ENCODE measurements at places on chromosomes 1 and 21. TPM values are rescaled to one million over a fixed set of nuclear protein-coding genes. Genes with fewer than 3 reads are reported as not detected.

DIO1 gene
- total RNA-seq: not detected

DNASE2B gene
- total RNA-seq: not detected

DNA sequence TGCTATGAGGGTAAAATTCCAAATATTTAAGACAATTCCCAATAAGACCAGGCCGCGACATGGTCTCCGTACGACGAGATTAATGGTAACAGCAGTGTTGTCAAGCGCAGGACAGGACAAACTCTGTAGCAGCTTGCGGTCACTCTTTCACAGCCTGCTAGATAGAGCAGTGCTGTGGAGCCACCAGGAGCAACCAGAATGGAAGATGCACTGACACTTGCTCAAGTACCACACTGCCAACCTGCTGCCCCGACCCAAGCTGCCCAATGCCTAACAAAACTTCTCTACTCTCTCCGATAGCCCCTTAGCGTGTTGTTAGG is 636 bp downstream of the WARS2 start:
- peak overlapping the region; percentile 74 for H3K4me3 ChIP-seq
- H3K27ac ChIP-seq: peak overlapping the region; percentile 99
- H3K4me1 ChIP-seq: no peaks in the 10 kb centered on the region
- no peak for DNase-seq

DNA sequence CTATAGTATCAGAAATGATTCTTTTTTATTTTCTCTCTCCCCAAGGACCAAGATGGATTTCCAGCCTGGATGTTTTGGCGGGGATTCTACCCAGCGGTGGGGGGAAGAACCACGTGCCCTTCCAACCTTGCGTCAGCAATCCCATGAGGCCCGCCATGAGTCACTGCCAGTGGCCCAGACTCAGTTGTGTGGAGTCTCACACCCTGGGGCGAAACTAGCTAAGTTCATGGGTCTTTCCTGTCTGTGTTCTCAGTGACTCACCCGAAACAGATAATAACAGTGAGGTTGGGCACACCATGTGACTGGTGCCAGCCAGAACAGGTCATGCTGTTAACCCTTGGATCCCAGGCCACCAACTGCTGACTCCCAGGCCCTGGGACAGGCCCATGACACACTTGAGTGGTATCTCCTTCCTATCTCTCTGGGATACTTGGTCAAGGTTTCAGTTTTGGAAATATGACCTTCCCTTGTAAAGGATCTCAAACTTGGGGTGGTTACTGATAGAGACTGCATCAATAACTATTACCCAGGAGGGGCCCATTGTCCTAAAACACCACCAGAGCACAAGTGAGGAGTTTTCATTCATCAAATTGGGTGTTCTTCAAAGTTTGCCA is 98.0 kb upstream of the DUSP10 start:
- peak; percentile 94 for DNase-seq
- H3K4me3 ChIP-seq: no peak overlapping the region
- peaks cover 42% of the 10 kb centered on the region for H3K4me1 ChIP-seq
- H3K27me3 ChIP-seq: no peaks in the 10 kb centered on the region
- H3K36me3 ChIP-seq: no peaks in the 10 kb centered on the region

DNA sequence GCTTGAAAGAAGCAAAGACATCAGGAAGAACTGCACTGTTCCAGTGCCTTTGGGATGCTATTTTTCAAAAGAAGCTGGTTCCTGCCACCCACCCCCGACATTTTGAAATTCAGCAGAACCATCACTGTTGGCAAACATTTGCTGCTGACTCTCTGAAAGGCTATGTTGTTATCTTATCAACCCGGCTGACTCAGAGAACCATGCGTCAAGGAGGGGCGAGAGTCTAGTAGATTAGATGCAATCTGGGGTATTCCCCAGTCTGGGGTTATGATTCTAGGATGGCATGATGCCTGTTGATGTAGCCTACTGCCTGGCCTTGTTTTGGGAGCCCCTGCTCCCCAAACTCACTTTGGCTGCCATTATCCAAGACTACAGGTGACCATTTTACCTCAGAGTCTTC is 267.8 kb upstream of the RUNX1 start:
- H3K36me3 ChIP-seq: no peaks in the 10 kb centered on the region
- H3K27ac ChIP-seq: no peak overlapping the region
- no peak overlapping the region for H3K4me3 ChIP-seq

DNA sequence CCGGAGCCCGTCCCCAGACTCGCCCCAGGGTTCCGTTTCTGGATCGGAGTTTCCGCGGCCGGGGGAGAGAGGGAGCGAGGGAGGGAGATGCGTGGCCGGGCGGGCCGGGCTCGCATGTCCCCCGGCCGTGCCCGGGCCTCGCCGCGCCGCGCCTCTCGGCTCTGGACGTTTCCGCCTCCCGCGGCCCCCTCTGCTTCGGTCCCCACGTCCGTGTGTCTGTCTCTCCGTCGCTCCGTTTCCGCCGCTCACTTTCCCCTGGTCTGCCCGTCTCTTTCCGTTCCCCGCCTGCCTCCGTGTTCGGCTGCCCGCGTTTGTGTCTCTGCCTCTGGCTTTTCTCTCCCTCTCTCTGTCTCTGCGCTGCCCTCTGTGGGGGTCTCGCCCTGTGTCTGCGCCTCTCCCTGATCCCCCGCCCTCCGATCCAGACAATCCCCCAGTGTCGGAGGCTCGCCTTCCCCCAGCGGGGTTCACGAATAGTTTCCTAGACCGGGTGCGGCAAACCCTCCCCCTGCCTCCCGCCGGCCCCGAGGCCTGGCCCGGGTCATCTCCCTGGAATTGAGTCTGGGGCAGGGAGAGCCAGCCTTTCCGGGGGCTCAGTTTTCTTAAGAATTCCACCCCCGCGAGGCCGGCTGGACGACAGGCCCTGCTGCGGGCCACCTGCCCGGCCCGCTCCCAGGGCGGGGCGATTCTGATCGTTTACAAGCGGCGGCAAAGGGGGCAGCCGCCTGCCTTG is 735 bp downstream of the NBL1 start:
- H3K4me3 ChIP-seq: peak overlapping the region; percentile 68
- peaks cover 2% of the 10 kb centered on the region for H3K27me3 ChIP-seq
- H3K27ac ChIP-seq: no peak overlapping the region

GRCh38 chr1:205669341-205670149 is 10.8 kb downstream of the SLC45A3 start:
- peaks cover 77% of the 10 kb centered on the region for H3K4me1 ChIP-seq
- H3K36me3 ChIP-seq: no peaks in the 10 kb centered on the region
- H3K27ac ChIP-seq: peak overlapping the region; percentile 71
- DNase-seq: no peak
- peak overlapping the region; percentile 51 for H3K4me3 ChIP-seq

GRCh38 chr21:34687745-34688144 is 19.0 kb downstream of the CLIC6 start:
- H3K36me3 ChIP-seq: peaks cover 3% of the 10 kb centered on the region
- H3K4me3 ChIP-seq: no peak overlapping the region
- peaks cover 9% of the 10 kb centered on the region for H3K4me1 ChIP-seq

- H3K27me3 ChIP-seq: no peaks in the 10 kb centered on the region
- H3K4me3 ChIP-seq: no peak overlapping the region
- H3K4me1 ChIP-seq: no peaks in the 10 kb centered on the region
- no peak overlapping the region for H3K27ac ChIP-seq
- no peak for DNase-seq
Observed at GRCh38 chr1:16118706-16119105, 37.2 kb downstream of the EPHA2 start.

GRCh38 chr1:39080831-39081270 is 54.7 kb downstream of the NDUFS5 start:
- H3K27ac ChIP-seq: no peak overlapping the region
- DNase-seq: no peak
- H3K27me3 ChIP-seq: peaks cover 5% of the 10 kb centered on the region
- H3K4me1 ChIP-seq: no peaks in the 10 kb centered on the region
- no peak overlapping the region for H3K4me3 ChIP-seq

DNA sequence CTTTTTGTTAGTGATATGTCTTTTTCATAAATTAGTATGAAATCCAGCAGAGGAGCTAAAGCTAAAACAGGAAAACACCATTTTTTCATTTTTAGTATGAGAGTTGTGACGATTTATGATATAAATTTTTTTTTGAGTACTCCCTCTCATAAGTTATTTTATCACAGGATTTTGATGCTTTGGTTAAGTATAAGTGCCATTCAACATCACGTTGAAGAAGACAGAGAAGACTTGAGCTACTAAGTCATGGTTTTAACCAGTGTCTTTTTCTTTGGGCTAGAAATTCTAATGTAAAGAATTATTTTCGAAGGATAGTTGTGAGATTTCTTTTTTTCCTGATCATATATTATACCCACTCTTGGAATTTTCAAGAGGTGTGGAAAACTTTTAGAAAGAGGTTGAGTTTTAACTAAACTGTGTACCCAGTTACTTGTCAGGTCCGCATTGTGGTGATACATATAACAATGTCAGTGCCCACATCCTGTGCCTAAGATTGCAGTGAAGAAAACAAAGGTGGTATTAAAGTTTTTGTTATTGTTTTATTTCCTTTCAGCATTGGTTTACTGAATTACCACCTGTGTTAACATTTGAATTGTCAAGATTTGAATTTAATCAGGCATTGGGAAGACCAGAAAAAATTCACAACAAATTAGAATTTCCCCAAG is 93.8 kb downstream of the USP25 start:
- H3K27me3 ChIP-seq: no peaks in the 10 kb centered on the region
- H3K4me3 ChIP-seq: no peak overlapping the region
- no peak for DNase-seq
- peaks cover 2% of the 10 kb centered on the region for H3K36me3 ChIP-seq
- H3K4me1 ChIP-seq: no peaks in the 10 kb centered on the region

- H3K36me3 ChIP-seq: no peaks in the 10 kb centered on the region
- no peak for DNase-seq
- H3K27ac ChIP-seq: no peak overlapping the region
- no peaks in the 10 kb centered on the region for H3K4me1 ChIP-seq
Observed at GRCh38 chr1:239718571-239718970, 332.2 kb downstream of the CHRM3 start.

GRCh38 chr1:117396636-117397035 is 29.4 kb downstream of the MAN1A2 start:
- no peaks in the 10 kb centered on the region for H3K36me3 ChIP-seq
- no peak for DNase-seq

All from GM12878 (cell line).